ENCODE measurements at places on chromosomes 12 and 14. TPM values are rescaled to one million over a fixed set of nuclear protein-coding genes. Genes with fewer than 3 reads are reported as not detected.
A peak's percentile ranks its signal among the peaks of the same experiment; 100 is the strongest.

Gene C12orf54
- 1.2 TPM for total RNA-seq

Gene GLIPR1L1
- not detected for total RNA-seq

DNA sequence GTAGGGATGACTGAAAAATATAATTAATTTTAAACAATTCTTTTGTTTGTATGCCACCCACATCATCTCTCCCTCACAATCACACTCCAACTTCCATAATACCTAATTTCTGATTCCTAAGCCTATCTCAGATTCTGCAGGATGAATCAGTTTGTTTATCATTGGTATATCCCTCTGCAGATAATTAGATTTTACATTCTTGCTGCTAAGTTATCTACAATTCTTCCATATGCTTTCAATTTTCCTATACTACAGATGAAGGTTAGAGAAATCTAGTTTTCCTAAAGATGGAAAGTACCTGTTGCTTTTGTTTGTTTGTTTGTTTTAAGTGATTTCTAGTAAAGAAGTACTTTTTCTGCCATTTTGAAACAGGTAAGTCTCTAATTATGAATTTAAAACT is 105.3 kb downstream of the ANKS1B start:
- no peak for DNase-seq

GRCh38 chr12:114954511-114955055 is 270.6 kb upstream of the TBX3 start:
- DNase-seq, result no peak

Gene ITGB7
- total RNA-seq, result 1.3 TPM

DNA sequence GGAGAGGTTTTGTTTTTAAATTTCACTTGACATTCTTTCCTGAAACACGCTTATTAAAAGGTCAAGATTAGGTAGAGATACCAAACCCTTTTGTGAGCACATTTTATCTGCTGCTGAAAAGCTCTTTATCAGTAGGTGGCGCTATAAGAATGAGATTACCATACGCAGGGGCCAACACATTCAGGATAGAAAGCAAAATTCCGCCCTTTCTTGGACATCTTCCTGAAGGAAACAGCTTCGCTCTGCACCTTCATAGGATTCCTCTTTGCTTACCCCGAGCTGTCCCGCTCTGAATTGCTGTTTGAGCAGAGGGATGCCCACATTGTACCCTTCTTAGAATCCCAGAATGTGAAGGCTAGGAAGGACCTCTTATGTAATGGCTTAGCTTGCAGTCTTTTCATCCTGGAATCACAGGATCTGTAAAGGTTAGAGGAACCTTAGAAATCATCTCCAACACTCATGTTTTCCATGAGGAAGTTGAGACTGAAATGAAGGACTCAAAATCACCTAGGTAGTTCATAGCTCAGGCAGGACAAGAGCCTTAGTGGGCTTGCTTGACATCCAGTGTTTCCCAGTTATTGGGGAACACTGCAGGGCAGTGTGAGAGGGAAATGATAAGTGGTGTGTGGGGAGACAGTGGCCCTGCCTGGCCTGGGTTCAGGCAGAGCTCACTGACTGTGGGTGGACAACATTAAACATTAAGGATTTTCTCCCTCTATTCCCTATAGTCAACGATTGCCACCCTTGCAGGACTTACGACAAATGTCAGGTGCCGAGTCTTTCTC is 38.7 kb upstream of the CRY1 start:
- DNase-seq, result peak; percentile 29

Gene MOK
- 9.3 TPM for total RNA-seq

DNA sequence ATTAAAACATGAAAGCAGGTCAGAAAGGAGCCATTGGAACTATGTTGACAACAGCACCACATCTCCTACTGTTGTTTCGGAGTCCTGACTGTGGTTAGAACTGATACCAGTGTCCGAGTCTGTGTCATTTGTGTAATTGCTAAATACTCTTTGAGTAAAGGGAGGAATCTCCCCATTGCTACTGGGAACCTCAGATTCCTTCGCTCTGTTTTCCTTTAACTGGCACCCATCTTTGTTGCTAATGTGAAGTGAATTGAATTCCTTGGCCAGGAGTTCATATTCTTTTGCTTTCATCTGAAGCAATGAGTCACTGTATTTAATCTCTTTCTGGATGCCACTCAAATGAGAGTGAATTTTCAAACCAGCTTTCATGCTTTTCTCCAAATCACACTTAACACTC is 31.5 kb downstream of the RASSF9 start:
- DNase-seq, result peak; percentile 88

Gene KRT80
- 2.8 TPM for total RNA-seq

DNA sequence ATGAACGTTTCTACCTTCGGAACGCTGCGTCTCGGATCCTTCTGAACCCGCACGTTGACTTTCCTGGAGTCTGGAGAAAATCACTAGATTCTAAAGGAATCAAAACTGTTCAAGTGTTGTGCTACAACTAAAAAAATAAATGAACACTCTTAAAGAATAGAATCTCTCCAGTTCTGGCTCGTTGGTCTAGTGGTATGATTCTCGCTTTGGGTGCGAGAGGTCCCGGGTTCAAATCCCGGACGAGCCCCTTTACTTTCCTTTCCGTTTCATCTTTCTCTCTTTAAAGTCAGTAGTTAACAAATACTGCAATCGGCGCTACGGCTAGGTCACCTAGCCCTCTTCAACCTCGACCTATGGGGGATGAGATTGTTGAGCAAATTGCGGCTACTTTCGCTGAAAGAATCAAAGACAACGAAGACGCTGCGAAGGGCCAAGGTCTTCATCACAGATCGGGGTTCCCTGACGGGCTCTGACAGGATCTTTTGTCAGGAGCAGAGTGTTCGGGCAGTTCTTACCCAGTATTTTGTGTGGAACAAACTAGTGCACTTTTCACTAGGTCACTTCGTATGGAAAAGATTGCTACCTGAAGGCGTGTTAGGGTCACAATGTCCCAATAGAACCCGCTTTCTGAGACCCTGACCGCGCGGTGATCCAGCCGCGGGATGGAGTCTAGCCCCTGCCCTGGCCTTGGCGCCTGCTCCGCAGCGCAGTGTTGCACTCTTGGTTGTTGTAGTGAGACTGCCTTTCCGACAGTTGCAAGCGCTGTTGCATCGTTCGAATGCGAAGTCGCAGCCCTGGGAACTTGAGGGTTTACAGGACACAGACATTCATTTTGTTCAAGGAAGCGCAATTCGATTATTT is 8.4 kb downstream of the OR6S1 start:
- peak; percentile 73 for DNase-seq

Gene SMCO2
- total RNA-seq, result 0.32 TPM

DNA sequence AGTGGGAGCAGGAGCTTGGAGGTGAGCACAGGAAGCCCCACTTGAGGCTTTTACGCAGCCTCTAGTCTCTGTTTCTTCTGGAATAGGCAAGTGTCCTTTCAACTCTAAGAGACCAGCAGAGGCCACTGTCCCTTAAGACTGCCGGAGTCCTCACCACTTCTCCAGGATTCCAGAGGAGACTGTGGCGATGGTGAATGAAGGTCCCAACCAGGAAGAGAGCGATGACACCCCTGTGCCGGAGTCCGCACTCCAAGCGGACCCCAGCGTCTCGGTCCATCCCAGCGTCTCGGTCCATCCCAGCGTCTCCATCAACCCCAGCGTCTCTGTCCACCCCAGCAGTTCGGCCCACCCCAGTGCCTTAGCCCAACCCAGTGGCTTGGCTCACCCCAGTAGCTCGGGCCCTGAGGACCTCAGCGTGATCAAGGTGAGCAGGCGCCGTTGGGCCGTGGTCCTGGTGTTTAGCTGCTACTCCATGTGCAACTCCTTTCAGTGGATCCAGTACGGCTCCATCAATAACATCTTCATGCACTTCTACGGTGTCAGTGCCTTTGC is 442 bp downstream of the FLVCR2 start:
- peak; percentile 23 for DNase-seq

DNA sequence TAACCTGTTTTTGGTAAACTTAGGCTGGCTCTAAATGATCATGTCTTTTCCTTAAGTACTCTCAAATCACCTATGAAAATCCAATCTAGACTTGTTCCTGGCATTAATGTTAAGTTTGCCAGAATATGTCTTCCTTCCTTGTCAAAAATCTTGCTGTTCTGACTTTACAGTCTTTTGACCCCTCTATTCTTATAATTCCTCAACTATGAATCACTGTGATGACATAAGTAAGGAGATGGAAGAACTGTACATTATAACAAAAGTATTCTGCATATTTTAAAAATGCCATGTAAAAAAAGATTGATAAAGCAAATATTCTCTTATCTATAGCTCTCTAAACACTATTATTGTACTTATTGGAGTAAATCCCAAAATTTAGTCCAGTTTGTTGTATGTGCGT is 51.4 kb upstream of the BAZ1A start:
- peak; percentile 52 for DNase-seq

Gene SYNJ2BP
- total RNA-seq, result 31.7 TPM

- DNase-seq, result no peak
These were observed 1094.0 kb downstream of the FSCB start for GRCh38 chr14:43413084-43413483.

Gene GLIPR1L2
- 0.25 TPM for total RNA-seq

DNA sequence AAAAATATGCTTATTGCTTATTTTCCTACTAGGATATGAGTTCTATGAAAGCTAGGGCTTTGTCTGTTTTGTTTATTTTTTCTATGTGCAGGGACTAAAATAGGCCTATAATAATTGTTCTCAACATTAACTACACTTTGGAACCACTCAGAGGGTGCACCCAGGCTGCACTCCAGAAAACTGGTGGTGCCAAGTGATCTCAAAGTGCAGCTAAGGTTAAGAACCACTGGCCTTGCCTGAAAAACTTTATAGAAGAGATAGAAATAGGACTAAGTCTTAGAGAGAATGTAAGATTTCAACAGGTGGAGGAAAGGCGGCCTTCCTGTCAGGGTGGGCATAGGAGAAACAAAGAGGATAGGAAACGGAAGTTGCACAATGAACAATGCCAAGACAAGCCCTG is 37.7 kb upstream of the NR1H4 start:
- no peak for DNase-seq

Gene WDR20
- total RNA-seq, result 22.4 TPM

- no peak for DNase-seq
These were observed 2.5 kb downstream of the OR6C2 start for GRCh38 chr12:55446326-55446725.

Gene GPD1
- 0.59 TPM for total RNA-seq

GRCh38 chr14:65853407-65853955 is 441.0 kb downstream of the FUT8 start:
- DNase-seq, result no peak

Gene KRT72
- not detected for total RNA-seq

- DNase-seq, result no peak
These were observed 583 bp downstream of the FAM186B start for GRCh38 chr12:49604856-49605255.

GRCh38 chr14:78342879-78343278 is 172.7 kb downstream of the NRXN3 start:
- no peak for DNase-seq

DNA sequence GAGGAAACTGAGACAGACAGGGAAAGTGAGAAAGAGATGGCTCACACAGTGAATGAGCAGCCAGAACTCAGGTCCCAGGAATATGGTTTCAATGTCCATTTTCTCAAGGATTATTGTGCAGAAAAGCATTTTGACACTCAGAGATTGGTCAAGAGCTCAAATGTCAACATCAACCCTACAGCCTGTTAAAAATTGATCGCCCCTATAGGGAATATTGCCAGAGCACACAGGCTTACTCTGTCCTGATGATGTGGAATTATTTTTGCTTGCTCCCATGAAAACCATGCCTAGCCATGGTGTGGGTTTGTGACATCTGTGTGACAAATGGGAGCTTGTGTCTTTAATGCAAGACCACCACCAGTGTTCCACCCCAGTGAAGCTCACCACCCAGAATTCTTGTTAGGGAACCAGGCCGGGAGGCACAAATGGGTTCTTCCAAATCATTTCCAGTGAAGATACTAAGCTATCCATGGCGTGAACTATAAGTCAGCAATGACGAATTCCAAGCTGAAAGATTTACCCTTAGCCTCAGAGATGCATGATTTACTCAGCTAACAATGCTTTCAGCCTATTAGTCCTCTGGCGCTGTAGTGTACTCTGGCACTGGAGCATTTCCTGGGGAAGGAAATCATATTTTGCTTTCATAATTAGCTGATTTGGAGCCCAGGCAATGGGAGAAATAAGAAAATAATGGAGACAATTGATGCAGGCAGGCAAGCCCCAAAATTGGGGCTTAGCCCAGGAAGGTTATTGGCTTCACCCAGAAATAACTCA is 1188.2 kb upstream of the TMEM132C start:
- no peak for DNase-seq

Gene SMCO3
- total RNA-seq, result 0.57 TPM

Gene DCN
- 0.57 TPM for total RNA-seq

DNA sequence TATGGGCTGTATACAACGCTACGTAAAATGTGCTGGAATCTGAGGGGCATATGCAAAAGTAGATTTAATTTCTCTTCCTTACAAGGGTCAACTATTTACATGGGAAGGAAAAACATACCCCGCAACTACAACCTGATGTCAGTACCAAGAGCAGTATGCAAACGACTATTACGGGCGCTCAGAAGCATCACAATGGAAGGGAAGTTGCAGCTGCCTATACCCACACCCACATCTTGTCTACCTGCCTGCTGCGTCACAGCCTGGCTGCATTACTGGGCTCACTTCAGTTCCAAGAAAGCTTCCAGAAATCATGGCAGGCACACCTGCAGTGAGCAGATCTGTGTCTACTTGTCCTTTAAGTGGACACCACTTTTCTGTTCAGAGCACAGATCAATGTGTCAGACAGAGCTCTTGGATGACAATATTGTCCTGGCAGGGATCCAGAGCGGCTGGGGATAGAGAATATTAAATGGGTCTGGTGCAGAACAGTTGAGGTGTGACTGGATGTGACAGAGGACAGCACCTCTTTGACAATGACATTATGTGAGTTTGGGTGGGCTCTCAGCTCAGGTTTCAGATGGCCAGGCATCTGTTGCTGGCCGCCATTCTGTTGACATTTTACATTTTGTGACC is 41.5 kb upstream of the GNG2 start:
- DNase-seq, result no peak

Gene PRR13
- 159 TPM for total RNA-seq

- DNase-seq, result no peak
These were observed 10.9 kb downstream of the HVCN1 start for GRCh38 chr12:110677982-110678381.

Gene SMOC1
- 0.36 TPM for total RNA-seq

Gene HHIPL1
- 1.1 TPM for total RNA-seq

GRCh38 chr12:74043343-74043742 is 494.3 kb upstream of the ATXN7L3B start:
- peak; percentile 76 for DNase-seq

Gene HOXC12
- not detected for total RNA-seq

GRCh38 chr12:43858096-43858495 is 22.2 kb downstream of the TMEM117 start:
- no peak for DNase-seq

GRCh38 chr14:96752594-96752993 is 44.6 kb upstream of the VRK1 start:
- no peak for DNase-seq

- peak; percentile 12 for DNase-seq
These were observed 949 bp downstream of the PLBD2 start for GRCh38 chr12:113359133-113359938.

Measured in astrocyte (in vitro differentiated cells and primary cell).